ENCODE measurements at places on chromosomes 12 and 14.

GRCh38 chr12:72105849-72106248 lies 166.3 kb upstream of the TRHDE start:
- no peak for DNase-seq

DNA sequence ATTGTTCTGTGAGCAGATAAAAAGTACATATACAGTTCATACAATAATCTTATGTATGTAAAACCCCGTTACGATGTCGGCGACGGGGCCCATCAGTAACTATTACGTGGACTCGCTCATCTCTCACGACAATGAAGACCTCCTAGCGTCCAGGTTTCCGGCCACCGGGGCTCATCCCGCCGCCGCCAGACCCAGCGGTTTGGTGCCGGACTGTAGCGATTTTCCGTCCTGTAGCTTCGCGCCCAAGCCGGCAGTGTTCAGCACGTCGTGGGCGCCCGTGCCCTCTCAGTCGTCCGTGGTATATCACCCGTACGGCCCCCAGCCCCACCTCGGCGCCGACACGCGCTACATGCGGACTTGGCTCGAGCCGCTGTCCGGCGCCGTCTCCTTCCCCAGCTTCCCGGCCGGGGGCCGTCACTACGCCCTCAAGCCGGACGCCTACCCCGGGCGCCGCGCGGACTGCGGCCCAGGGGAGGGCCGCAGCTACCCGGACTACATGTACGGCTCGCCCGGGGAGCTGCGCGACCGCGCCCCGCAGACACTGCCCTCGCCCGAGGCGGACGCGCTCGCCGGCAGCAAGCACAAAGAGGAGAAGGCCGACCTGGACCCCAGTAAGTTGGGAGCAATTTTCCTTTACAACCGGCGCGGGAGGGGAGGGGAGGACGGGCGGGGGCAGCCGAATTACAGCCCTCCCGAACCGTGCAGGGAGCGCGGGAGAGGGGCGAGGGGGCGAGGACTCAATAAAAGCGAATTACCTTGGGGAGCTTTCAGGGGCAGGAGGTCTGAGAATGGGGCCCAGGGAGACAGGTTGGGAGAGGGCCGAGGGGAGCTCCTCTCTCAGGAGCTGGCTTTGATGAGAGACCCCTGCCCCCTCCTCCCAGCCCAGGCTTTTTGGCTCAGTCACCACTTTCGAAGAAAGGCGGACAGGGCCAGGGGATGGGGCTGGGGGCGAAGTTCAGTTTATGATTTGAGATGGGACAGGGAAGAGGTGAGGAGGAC lies at the start of gene HOXC9:
HOXC9 (plus strand) TSS at position 46 of the 999 bp plus-strand sequence; CDS start at position 74, 28 bp downstream.
- no peak for DNase-seq

DNA sequence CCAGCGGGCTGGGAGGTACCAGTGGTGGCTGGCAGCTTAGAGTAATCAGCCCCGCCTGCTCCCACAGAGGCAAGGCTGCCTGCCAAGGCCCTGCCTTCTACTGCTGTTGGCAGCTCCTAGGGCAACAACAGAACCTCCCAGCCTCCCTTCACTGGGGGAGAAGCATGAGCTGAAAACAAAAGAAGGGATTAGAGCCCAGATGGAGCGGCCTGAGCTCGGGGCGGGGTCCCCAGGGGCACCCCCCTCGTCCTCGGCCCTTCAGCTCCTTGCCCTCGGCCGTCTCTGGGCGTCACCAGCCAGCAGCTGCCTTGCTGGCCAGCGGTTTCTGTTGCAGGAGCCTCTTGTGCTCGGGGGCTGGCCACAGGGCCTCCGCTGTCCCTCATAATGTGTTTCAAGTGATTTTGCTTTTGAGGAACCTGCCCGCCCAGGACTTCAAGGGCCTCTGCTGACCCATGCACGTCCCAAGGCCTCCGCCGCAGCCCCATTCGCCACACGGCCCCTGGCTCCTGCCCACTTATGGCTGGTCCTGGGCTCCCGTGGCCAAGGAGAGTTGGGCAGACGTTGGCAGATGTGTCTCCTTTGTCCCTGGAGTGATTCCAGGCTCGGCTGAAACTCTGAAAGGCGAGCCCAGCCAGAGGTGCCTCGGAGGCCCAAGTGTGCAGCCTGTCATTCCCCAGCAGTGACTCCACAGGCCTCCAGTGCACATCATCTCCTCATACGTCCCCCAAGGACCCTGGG lies 49.7 kb downstream of the PSMA6 start:
- DNase-seq = no peak

DNA sequence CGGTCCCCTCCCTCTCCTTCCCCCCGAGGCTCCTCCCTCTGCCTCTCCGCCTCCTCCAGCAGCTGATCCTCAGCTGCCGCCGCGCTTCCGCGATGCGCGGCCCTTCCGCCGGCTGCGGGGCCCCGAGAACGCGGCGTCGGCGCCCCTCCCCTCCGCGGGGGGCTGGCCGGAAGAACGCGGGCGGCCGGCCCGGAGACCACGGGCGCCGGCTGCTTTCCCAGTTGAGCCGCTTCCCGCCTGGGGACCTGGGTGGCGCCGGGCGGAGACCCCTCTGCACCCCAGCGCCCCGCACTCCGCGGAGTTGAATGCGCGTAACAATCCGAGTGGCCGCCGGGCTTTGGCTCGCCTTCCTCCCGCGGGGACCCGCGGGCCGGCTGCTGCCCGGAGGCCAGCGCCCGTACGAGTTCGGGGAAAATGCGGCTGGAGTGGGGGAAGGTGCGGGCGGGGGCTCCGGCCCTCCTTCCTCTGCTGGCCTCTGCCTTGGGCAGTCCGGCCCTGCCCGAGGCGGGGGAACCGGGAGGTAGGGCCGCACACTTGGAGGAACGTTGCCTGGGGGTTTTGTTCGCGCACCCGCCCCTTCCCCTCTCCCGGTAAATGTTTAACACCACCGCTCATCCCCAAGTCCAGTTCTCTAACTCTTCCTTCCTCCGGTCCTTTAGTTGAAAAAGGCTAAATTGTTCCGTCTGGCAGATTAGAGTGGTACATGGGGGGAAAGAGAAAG lies 393 bp upstream of the DCAF5 start:
- DNase-seq = no peak

GRCh38 chr12:10851243-10851858 lies 2.1 kb upstream of the PRR4 start:
- DNase-seq = no peak

- no peak for DNase-seq
These were observed 105.2 kb upstream of the RESF1 start for GRCh38 chr12:31853977-31854376.

DNA sequence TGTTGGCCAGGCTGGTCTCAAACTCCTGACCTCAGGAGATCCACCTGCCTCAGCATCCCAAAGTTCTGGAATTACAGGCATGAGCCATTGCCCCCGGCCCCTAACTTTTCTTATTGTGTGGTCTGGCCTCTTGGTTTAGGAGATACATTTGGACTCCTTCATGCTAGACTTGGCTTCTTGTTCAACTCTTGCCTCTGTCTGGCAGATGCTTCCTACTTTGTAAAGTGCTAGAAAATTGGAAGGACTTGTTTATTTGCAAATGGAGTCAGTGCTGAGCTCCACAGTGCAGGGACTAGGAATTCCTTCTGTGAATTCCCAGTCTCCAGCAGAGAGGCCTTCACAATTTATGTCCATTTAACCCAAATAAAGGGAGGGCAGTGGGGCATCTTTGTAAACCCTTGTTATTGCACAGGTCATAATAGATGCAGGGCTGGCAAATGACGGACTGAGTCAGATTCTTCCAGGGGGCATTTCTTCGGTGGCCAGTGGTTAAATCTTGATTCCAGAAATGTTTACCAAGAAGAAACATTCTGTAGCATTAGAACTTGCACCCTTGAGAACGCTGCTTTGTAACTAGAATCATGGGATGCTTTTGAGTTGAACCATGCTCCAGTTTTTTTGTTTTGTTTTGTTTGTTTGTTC lies 73.8 kb upstream of the TBX3 start:
- no peak for DNase-seq

GRCh38 chr12:28129031-28129430 lies 61.2 kb upstream of the CCDC91 start:
- DNase-seq = no peak

GRCh38 chr12:55698241-55698955 lies 9.3 kb downstream of the ITGA7 start:
- DNase-seq = no peak

DNA sequence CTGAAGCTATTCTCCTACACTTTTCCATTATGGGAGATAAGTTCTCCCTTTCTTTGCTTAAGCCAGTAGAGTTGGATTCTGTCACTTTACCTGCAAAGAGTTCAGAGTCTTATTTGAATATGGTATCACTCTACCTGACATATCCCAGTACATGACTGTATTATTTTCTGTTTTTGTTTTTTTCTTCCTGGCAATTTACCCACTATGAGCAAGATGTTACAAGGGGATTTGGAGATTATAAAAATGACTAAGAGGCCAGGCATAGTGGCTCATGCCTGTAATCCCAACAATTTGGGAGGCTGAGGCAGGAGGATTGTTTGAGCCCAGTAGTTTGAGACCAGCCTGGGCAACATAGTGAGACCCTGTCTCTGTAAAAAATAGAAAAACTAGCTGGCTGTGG lies 46.4 kb upstream of the CHST11 start:
- DNase-seq = no peak

- no peak for DNase-seq
These were observed 129.6 kb upstream of the CDKN3 start for GRCh38 chr14:54267172-54267571.

DNA sequence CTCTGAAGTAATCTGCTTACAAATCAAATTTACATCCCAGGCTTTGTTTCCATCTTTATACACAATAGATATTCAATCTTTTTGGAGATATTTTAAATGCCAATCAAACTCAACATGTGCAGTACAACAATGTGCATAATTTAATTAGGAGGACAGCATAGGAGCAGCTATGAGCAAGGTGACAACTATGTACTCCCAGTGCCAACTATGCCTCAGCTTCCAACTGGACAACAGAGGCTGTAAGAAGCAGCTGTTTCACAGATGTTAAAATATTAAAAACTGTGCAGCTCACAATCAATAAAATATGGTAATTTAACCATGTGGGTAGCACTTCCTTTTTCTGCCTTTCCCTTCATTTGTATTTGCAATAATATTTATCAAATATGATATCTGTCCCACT lies 99.9 kb downstream of the ST8SIA1 start:
- DNase-seq = no peak

DNA sequence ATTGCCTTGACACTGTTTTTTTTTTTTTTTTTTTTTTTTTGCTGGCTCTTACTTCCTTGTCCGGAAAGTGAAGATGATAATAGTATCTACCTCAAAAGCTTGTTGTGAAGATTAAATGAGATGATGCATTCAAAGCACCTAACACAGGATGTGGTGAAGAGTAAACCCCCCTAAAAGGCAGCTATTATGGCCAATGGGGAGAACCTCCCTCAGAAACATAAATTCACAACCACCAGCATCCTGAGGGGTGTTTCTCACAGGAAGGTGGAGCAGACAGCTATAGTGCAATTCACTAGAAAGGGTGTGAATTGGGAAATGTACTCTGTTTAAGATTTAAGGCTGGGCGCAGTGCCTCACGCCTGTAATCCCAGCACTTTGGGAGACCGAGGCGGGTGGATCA lies 85.4 kb upstream of the CRY1 start:
- no peak for DNase-seq

- peak; percentile 27 for DNase-seq
These were observed 114.8 kb downstream of the PLXNC1 start for GRCh38 chr12:94263011-94263811.

- no peak for DNase-seq
These were observed 27.7 kb downstream of the PPP1R13B start for GRCh38 chr14:103819503-103820307.

- DNase-seq = no peak
These were observed at the start of gene ADAMTS20 for GRCh38 chr12:43551971-43552559. ADAMTS20 (minus strand) TSS chr12:43552203; CDS start chr12:43551921, 282 bp downstream.

- no peak for DNase-seq
These were observed 56.2 kb downstream of the ACTN1 start for GRCh38 chr14:68922886-68923285.

GRCh38 chr14:101854366-101854765 lies 92.9 kb downstream of the PPP2R5C start:
- DNase-seq = no peak

DNA sequence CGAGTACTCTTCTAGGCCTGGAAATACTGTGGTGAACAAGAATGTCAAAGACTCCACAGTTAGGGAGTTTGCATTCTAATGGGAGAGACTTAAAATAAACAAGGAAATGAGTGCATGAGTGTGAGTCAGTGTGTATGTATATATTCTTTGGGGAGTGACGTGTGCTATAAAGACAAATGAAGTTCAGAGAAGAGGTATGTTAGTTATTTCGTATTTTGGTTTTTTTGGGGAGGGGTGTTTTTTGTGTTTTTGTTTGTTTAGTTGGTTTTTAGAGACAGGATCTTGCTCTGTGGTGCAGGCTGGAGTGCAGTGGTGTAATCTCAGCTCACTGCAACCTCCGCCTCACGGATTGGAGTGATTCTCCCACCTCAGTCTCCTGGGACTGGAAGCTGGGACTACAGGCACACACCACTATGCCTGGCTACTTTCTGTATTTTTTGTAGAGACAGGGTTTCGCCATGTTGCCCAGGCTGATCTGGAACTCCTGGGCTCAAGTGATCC lies 74.3 kb downstream of the SRGAP1 start:
- no peak for DNase-seq

DNA sequence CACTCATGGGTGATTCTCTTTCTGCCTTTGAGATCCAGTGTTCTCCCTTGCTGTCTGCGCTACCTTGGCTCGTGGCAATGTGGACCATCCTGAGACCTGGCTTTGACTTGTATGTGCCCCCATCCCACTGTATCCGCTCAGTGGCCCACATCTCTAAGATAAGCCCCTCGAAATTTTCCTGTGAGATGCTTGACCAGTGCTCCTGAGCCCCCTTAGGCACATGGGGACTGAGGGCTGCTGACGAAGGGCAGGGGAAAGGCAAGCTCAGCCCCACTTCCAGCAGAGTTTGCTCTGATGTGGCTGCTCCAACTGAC lies 1.5 kb upstream of the NINJ2 start:
- no peak for DNase-seq

GRCh38 chr14:39015360-39015961 lies 87.6 kb downstream of the SEC23A start:
- DNase-seq = no peak

GRCh38 chr12:113740699-113741098 lies 225.4 kb downstream of the RBM19 start:
- DNase-seq = no peak

DNA sequence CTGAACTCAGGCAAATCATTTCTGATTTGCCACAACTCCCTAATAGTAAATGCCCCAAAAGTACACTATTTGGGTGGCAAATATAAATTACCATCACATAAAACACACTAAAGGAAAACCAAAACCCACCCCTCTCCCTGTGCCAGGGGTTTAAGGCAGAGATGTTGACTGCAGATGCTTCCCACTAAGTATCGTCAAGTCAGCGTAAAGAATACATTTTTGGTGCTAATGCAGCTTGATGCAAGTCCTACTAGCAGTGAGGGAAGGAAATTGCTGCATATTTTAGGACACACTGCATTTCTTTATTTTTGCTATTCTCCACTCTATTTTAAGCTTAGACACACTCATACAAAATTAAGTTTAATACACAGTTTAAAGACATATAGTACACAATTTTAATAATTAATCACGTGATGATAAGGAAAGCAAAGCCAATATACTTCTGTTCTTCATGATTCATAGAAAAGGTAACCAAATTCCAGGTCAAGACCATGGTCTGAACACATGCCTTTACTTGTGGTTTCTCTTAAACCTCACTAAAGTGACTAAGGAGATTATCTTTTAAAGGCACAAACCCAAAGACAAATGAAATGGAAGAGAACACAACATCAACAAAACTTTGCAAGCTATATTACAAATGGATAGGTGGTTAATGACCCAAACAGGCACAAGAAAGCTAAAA lies 162.2 kb downstream of the STXBP6 start:
- DNase-seq = no peak

GRCh38 chr14:71196921-71197320 lies 289.7 kb downstream of the PCNX1 start:
- DNase-seq = no peak
